Right cardiac atrium (tissue), 5 donors: ENCODE measurements at places on chromosomes 2 and 18. TPM values are rescaled to one million over a fixed set of nuclear protein-coding genes. Genes with fewer than 3 reads are reported as not detected.
A peak's percentile ranks its signal among the peaks of the same experiment; 100 is the strongest.

GRCh38 chr2:108719149-108720044, at the start of gene RANBP2:
Gene RANBP2, plus strand, starts transcription at chr2:108719482. Its CDS starts 125 bp downstream, at chr2:108719607.
- DNase-seq = peak; percentile 98

DNA sequence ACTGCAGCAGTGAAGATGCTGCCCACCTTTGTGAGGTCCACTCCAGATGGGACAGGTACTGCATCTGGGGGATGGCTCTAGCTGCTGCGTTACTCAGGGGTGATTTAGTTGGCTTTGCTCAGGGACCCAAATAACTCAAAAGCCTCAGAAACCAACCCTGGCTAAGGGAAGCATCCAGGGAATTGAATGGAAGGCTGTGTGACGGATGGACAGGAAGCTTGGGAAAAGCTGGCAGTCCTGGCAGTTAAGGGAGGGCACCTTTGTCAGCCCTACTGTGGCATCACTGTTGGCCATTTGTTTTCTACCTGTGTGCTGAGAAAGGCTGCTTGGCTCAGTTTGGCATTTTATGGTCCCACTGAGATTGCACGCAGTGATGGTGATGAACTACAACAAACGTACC, 20.5 kb downstream of the HK2 start:
- DNase-seq = no peak

- DNase-seq = no peak
Observed at GRCh38 chr18:74342416-74343043, 26.9 kb downstream of the C18orf63 start.

DNA sequence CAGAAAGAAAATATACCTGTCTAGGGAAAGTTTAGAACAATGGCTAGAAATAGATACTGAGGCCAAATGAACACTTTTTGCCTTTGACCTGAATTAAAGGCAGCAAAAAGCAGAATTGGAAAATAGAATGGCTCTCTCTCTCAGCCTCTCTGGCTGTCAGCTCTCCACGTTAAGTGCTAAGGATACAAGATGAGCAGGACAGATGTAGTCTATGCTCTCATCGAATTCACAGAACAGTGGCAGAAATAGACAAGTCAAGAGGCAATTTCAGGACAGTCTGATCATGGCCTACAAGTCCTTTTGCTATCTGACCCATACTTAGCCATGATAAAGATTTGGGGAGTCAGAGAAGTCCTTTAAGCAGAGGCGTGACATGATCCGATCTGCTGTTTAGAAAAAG, 120.2 kb upstream of the CREB1 start:
- DNase-seq = no peak

KIAA2012 gene
- total RNA-seq = not detected

ITGB6 gene
- 1.1 TPM for total RNA-seq
